ENCODE measurements at places on chromosomes 7 and 10. TPM values are rescaled to one million over a fixed set of nuclear protein-coding genes. Genes with fewer than 3 reads are reported as not detected.

The YAE1 gene
- 14.2 TPM for total RNA-seq

DNA sequence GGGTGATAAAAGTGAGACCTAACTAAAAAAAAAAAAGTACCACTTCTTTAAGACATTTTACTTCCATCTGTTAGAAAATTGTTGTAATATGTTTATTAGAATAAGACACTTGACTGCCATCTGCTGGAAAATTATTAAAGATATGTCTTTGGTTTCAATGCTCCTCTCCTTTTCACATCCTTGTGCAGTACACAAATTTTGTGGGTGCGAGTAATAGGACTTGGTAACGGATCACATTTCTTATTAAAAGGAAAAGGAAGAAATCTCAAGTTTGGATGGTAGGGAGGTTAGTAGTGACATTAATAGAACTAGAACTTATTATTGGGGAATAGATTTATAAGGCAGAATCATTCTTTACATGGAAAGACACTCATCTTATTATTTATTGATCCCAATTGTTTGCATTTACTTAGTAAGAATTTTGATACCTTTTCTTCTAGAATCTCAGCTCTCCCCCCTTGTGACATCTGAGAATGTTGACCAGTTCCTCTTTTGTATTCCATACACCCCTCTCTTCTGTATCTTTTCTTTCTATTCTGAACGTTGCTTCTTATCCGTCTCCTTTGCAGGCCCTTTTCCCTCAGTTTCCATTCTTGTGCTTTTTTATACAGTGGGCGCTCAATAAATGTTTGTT lies 43.0 kb upstream of the RPA3 start:
- H3K4me1 ChIP-seq, result peaks cover 42% of the 10 kb centered on the region
- H3K27me3 ChIP-seq, result no peaks in the 10 kb centered on the region
- H3K4me3 ChIP-seq, result peak overlapping the region; percentile 59
- DNase-seq, result peak; percentile 51

DNA sequence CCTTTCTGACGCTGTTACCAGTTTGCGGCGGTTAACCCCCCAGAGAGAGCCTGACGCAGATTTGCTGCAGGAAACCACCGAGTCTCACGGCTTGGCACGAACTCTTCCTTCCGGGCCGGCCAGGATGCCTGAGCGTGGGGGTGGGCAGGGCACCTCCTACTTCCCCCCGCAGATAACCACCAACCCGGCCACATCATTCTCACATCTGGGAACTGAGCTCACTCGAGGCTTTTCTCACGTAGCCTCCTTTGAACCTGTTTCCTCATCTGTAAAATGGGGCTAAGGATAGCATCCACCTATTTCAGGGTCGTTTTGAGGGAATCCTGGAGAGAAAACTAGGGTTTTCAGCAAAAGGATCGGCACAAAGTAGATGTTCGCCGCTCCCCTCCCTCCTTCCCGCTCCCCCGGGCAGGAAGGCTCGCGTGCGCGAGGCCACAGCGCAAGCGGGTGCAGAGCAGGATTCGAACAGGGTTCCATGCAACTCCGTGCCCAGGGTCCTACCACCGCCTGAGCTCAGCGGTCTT lies 23.6 kb downstream of the DDIT4 start:
- H3K27me3 ChIP-seq, result no peaks in the 10 kb centered on the region
- peak overlapping the region; percentile 57 for H3K4me3 ChIP-seq
- peak overlapping the region; percentile 98 for H3K27ac ChIP-seq
- peak; percentile 98 for DNase-seq
- peaks cover 62% of the 10 kb centered on the region for H3K4me1 ChIP-seq
- no peaks in the 10 kb centered on the region for H3K36me3 ChIP-seq

- no peak overlapping the region for H3K27ac ChIP-seq
- no peaks in the 10 kb centered on the region for H3K4me1 ChIP-seq
- H3K4me3 ChIP-seq, result no peak overlapping the region
- H3K36me3 ChIP-seq, result no peaks in the 10 kb centered on the region
- DNase-seq, result no peak
Observed at GRCh38 chr10:61837755-61838171, 63.7 kb upstream of the ARID5B start.

GRCh38 chr7:39164887-39165286 lies 187.2 kb downstream of the POU6F2 start:
- DNase-seq, result no peak
- no peaks in the 10 kb centered on the region for H3K4me1 ChIP-seq
- H3K4me3 ChIP-seq, result no peak overlapping the region
- no peaks in the 10 kb centered on the region for H3K36me3 ChIP-seq
- no peak overlapping the region for H3K27ac ChIP-seq

DNA sequence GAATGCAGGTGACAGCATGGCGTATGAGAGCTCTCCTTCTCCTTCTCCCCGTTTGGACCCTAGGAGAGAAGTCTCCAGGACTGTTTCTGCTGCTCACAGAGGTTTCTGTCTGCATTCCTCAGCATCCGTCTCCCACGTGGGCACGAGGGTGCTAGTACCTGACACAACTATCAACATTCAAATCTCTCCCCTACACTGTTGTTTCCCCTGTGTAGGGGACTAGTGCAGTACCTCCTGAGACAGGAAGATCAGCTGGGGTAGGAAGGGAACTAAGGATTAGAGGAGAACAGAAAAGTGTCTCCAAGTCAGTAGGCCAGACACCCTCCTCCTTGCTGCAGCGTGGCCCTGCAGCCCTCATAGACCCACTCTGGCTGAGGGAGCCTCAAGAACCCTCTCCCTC lies 29.0 kb downstream of the STOX1 start:
- H3K27ac ChIP-seq, result no peak overlapping the region
- no peak overlapping the region for H3K4me3 ChIP-seq
- H3K36me3 ChIP-seq, result no peaks in the 10 kb centered on the region
- no peaks in the 10 kb centered on the region for H3K27me3 ChIP-seq
- H3K4me1 ChIP-seq, result no peaks in the 10 kb centered on the region

The FHIP2A gene
- 20.0 TPM for total RNA-seq

DNA sequence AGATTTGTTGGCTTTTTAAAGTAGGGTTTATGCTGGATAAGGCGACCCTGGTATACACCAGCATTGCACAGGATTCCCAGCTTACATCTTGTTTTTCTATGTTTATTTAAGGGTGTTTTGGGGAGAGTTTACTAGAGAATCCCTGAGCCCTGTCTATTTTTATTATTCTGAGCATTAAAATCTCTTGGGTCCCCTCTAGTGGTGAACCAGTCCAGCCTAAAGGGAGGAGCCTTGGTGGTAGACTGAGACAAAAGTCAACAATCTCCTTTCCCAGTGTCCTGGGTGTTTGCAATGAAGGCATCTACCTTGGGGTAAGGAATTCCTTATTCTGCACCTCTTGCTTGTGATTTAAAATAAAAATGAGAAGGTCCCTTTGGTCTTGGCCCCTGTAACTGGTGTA lies 38.2 kb downstream of the ANTXRL start:
- H3K27ac ChIP-seq, result no peak overlapping the region
- no peaks in the 10 kb centered on the region for H3K27me3 ChIP-seq
- no peak overlapping the region for H3K4me3 ChIP-seq

GRCh38 chr10:71638822-71639719 lies 80.5 kb downstream of the C10orf105 start:
- no peak overlapping the region for H3K4me3 ChIP-seq
- no peaks in the 10 kb centered on the region for H3K36me3 ChIP-seq
- no peaks in the 10 kb centered on the region for H3K27me3 ChIP-seq
- H3K4me1 ChIP-seq, result no peaks in the 10 kb centered on the region
- DNase-seq, result no peak
- H3K27ac ChIP-seq, result peak overlapping the region; percentile 67

DNA sequence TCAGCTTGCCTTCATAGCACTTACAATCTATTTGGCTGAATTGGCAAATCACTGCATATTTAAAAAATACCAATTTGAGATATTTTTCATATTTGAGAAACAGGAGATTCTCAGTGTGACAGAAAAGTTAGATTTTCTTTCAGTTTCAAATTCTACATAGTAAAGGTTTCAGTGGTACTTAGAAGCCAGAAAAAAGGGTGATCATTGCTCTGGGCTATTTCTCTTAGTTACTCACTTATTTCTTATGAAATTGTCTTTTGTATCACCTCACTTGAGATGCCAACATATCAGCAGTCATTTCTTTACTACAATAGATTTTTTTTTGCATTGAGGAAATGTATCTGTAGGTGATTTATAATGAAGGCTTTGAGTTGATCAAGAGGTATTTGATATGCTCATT lies 478.2 kb downstream of the GATA3 start:
- H3K4me1 ChIP-seq, result no peaks in the 10 kb centered on the region
- H3K27ac ChIP-seq, result no peak overlapping the region
- no peak overlapping the region for H3K4me3 ChIP-seq
- H3K27me3 ChIP-seq, result no peaks in the 10 kb centered on the region
- DNase-seq, result no peak

GRCh38 chr7:99790407-99790806 lies 6.4 kb upstream of the CYP3A4 start:
- DNase-seq, result no peak
- no peaks in the 10 kb centered on the region for H3K27me3 ChIP-seq
- no peaks in the 10 kb centered on the region for H3K36me3 ChIP-seq
- H3K4me1 ChIP-seq, result no peaks in the 10 kb centered on the region
- no peak overlapping the region for H3K27ac ChIP-seq

DNA sequence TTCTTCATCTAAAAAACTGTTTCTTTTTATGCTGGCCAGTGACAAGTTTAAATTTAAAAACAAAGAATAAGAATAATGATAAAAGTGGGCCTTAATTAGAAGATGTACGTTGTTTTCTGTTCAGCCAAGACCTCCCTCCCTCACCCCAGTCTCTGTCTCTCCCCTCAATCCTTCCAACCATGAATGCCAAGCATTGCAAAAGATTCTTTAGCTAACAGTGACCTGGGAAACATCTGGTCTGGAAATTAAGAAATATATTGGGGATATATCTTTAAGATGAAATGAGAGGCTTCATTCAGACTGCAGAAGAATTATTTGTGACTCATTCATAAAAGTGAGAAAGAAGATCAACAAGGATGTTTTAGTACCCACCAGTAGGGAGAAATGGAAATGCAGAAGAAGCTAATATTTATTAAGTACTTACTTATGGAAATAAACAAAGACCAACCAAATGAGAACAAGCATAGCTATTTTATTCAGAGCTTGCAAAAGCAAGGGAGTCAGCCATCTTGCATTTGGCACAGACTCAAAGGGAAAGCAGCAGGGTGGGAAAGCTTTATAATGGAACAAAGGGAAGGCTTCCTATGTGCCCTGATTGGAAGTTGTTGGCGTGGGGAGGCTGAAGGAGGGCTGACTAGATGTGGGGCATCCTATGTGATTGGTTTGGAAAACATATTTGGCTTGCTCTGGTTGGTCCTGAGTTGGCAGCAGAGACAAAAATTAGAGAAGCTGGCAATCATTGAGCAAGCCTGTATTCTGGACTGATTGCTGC lies 595.4 kb upstream of the GHITM start:
- no peaks in the 10 kb centered on the region for H3K36me3 ChIP-seq
- H3K4me1 ChIP-seq, result no peaks in the 10 kb centered on the region
- no peak for DNase-seq
- no peaks in the 10 kb centered on the region for H3K27me3 ChIP-seq

- no peak overlapping the region for H3K4me3 ChIP-seq
- no peaks in the 10 kb centered on the region for H3K36me3 ChIP-seq
- H3K4me1 ChIP-seq, result no peaks in the 10 kb centered on the region
- DNase-seq, result no peak
Observed at GRCh38 chr10:44576702-44577191, 191.8 kb upstream of the CXCL12 start.

The PALD1 gene
- total RNA-seq, result 0.20 TPM

DNA sequence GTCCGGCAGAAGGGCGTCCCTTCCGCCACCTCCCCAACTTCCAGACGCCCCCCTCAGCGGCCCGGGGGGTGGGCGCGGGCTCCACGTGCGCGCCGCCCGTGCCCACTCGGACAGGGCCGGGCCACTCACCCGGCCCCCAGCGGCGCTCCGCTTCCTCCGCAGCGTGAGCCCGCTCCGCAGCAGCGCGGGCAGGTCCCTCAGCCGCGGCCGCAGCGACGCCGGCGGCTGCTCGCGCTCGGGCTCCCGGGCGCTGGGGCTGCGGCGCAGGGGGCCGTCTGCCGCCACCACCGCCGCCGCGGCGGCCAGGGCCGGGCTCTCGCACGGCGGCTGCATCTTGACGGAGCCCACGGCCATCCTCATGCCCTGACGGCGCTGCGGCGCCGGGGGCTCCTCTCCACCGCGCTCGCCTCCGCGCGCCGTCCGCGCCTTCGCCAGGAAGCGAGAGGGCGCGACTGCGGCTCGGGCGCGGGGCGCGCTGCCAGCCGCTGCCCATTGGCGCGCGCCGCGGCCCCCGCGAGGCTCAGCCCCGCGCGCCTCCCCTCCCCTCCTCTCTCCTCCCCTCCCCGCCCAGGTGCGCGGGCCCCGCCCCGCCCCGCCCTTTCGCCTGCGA lies at the start of gene RAPGEF5:
Gene RAPGEF5, minus strand, starts transcription at position 454 of the 610 bp plus-strand sequence. Its CDS starts 94 bp downstream, at position 360.
- no peak within 1 kb of the TSS for H3K27ac ChIP-seq
- H3K4me3 ChIP-seq, result no peak within 1 kb of the TSS
- H3K4me1 ChIP-seq, result no peaks in the 10 kb centered on the region
- no peaks in the 10 kb centered on the region for H3K36me3 ChIP-seq
- no peaks in the 10 kb centered on the region for H3K27me3 ChIP-seq

DNA sequence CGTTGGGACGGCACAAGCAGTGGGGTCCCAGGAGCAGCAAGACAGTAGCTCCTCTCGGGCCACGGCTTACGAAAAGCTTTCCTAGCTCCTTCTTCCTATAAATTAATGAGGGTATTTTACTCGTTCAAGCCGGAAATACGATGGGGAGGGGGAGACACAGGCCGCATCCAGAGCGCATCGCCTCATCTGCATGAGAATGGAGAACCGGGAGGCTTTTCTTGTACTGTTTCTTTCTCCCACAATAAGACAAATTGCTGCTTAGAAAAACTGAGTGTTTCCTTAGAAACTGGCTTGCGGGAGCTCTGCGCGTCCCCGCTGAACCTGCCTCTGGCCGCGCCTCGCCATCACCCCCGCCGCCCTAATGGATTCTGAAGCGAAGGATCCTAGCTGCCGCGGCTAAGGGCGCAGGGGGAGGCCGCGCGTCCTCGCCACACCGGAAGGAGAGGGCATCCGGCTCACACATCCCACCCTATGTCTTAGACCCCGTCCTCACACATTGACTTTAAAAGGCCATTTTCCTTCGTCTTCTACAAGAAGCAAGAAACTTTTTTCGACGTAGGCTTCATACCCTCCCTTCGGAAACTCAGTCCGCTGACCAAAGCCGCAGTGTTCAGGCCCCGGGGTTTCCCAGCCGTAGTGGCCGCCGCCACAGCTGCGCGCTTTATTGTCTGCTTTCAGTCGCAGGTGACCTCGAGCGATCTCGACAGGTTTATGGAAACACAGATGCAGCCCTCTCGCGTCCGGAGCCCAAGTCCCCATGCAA lies 8.8 kb downstream of the NXPH1 start:
- no peak overlapping the region for H3K4me3 ChIP-seq
- H3K36me3 ChIP-seq, result no peaks in the 10 kb centered on the region
- H3K27me3 ChIP-seq, result peaks cover 41% of the 10 kb centered on the region
- no peak for DNase-seq

The HOGA1 gene
- not detected for total RNA-seq

GRCh38 chr7:68562323-68562899 lies 1035.9 kb upstream of the AUTS2 start:
- H3K27me3 ChIP-seq, result no peaks in the 10 kb centered on the region
- no peak for DNase-seq
- no peaks in the 10 kb centered on the region for H3K4me1 ChIP-seq
- no peak overlapping the region for H3K27ac ChIP-seq

GRCh38 chr10:63275094-63275493 lies 142.0 kb downstream of the NRBF2 start:
- no peaks in the 10 kb centered on the region for H3K36me3 ChIP-seq
- H3K27me3 ChIP-seq, result no peaks in the 10 kb centered on the region
- H3K4me1 ChIP-seq, result peaks cover 21% of the 10 kb centered on the region
- DNase-seq, result no peak

The CDHR1 gene
- 1.4 TPM for total RNA-seq

GRCh38 chr7:118350260-118350659 lies 125.8 kb downstream of the ANKRD7 start:
- H3K27me3 ChIP-seq, result no peaks in the 10 kb centered on the region
- no peaks in the 10 kb centered on the region for H3K36me3 ChIP-seq
- DNase-seq, result no peak
- H3K4me3 ChIP-seq, result no peak overlapping the region
- no peaks in the 10 kb centered on the region for H3K4me1 ChIP-seq

Measured in CD8-positive, alpha-beta memory T cell (primary cell).